ENCODE measurements at places on chromosomes 4 and X.

DNA sequence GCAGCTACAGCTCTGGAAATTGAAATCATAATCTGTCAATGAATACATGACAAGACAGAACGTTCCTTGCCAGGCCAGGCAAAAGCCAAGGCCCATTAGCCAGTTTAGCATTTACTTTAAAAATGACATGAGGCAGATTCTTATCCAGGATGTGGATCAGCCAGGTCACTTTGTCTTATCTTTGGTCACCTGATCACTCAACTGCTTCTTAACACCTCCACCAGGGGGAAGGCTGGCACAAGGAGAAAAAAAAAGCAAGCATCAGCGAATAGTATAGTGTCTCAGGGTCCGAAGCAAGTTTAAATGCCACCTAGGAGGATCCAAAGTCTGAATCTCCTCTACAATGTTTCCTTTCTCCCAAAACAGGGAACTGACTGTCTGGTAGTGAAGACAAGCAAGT lies 18.8 kb downstream of the ATP1B4 start:
- no peak for DNase-seq

- DNase-seq, result no peak
Measured at GRCh38 chr4:45795135-45795534, 328.7 kb downstream of the GABRG1 start.

GRCh38 chr4:6868386-6868785 lies 41.2 kb upstream of the TBC1D14 start:
- DNase-seq, result no peak

DNA sequence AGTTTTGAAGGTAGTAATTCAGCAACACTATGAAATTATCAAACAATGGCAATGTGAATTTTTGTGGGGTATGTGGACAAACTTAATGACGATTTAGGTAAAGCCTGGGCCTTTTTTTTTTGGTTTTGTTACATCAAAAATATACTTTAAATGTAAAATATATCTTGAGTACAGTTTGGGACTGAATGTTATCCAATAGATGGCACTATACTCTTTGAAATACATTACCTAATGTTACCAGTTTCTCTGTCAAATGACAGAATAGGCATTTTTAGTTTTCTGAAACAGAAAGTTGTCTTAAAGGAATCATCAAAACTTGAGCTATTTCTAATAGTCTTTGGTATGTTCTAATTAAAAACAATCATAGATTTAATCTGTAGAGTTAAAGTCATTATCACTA lies 1651.9 kb downstream of the C4orf33 start:
- no peak for DNase-seq

GRCh38 chr4:87321888-87322287 lies 794 bp downstream of the HSD17B13 start:
- no peak for DNase-seq

- DNase-seq, result no peak
Measured at GRCh38 chr4:161359491-161359890, 804.3 kb downstream of the FSTL5 start.

DNA sequence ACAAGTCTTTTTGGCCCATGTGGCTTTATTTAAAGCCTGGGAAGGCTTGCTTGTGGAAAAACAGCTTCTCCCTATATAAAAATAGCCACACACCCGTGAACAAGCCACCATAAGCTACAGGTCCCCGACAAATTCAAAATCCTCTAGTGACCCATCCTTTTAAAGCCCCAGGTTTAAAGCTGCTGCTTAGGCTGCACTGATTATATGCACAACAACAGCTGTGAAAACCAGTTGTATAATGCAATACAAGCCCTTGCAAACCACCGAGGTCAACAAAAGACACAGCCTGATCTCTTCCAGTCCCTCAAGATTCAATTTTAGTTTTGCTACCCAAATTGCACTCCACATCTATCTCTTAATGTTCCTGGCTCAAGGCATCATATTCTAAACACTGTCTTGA lies 186.0 kb upstream of the WDFY3 start:
- no peak for DNase-seq

DNA sequence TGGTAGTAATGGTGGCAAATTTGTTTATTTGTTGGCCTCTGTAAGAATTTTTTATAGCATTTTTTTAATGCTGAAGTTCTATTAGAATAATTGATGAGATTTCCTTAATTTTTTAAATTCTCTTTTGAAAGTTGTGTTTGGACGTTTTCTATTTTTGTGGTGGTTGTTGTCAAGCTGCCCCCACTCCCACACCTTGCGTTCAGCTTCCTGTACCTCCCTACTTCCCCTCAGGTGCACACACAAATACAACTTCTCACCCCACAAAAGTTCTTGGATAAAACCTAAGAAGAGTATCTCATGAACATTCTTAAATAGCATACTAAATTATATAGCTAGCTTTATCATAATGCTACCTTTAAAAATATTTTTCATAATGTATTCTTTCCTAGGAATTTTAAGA lies 38.7 kb downstream of the EXOC1 start:
- no peak for DNase-seq

DNA sequence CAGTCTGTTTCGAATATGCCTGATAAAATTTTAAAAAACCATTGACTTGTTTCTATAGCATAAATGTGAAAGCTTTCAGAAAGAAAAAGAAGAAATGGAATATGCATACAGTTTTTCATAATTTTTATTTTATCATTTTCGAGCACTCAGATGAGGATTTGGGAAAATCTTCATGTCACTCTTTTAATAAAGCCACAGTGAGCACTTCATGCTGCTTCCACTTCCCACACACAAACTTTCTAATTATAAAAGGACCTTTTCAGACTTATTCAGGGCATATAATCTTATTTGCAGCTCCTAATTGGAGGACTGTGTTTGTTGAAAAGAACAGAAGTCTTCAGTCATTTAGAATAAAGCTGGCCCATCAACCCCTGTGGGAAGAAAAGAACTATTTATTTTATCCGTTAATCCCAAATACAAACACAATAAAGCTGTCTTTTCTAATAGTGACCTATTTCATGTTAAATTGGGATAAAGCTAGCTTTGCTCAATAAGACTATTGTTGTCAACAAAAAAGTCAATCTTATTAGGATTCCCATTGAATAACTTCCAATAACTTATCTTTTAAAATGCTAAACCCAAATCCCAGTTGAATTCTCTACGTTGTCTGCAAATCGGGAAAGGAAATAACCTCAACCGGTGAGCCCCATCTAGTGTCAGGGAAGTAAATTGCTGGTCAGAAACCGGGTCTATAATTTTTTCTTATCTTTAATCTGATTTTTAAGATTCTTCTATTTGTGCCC lies 211.5 kb downstream of the PDGFRA start:
- DNase-seq, result no peak

DNA sequence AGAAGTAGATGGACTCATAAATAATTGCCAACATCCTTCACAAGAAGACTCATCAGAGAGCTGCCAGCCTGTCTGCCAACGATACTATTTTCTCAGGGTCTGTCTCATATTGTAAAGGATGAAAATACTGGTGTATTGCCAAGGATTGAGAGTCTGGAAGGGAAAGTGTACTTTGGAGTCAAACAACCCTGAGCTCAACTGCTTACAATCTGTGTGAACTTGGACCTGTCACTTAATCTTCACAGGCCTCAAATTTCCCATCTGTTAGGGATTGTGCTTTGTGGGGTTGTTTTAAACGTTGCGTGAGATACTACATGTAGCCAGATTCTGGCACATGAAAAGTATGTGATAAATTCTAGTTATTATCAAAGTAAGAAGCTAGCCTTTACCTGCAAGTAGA lies 169.1 kb downstream of the LHFPL1 start:
- DNase-seq, result no peak

- no peak for DNase-seq
Measured at GRCh38 chrX:133676344-133677122, 261.2 kb upstream of the GPC4 start.

- DNase-seq, result no peak
Measured at GRCh38 chr4:81806485-81806884, 334.8 kb upstream of the RASGEF1B start.

DNA sequence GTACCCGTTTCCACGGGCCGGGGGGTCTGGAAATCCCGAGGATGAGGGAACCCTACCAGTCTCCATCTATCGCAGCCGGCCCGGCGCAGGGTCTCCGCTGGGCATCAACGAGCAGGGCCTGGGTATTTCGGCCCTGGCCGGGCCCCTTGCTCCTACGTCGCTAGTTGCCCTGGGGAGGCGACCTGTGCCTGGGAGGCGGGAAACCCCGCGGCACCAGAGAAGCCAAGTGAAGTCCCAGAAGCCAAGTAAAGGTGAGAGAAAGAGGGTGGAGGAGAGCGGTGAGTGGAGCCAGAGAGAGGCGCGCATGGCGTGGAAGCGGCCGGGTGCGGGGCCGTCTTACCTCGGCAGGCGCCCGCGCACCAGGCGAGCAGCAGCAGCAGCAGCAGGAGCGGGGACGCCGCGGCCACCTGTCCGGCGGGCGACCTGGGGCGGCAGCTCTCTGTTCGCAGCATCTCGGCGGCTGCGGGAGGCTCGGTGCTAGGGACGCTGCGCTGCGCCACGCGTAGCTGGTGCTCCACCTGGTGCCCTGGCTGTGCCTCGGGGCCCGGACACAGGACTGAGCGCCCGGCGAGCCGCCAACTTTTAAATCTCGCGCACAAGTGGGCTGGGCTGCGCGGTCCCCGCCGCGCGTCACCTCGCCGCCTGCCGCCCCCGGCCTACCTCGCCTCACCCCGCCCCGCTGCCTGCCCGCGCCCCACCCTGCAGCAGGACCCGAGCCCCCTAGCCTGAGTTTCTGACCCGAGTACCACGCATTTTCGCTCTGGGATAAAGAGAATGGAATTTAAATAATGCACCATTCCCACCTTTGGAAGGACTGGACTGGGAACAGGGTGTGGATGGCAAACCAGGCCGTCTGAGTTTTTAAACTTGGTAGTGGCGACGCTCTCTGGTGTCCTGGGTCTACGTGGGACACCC lies at the start of gene NMU:
TSS of gene NMU (minus strand) at position 558 of the 915 bp plus-strand sequence. CDS start at position 452, 106 bp downstream.
- DNase-seq, result peak; percentile 5

- no peak for DNase-seq
Measured at GRCh38 chrX:20857746-20858145, 516.5 kb upstream of the CNKSR2 start.

DNA sequence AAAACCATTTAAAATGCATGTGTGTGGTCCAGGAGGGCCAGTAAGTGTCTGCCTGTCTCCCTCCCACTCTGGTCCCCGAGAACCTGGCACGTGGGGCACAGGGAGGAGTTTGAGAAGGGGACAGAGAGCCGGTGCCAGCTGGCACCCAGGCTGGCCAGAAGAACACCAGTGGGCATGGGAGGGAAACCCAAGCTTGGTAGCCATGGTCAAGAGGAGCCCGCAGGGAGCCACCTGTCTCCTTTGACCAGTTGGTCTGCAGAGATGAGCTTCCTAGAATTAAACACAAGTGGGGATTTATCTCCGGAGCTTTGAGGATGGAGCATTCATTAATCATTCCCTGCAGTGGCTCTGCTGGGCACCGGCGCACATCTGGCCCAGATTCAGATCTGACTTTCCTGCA lies 41.6 kb downstream of the HMX1 start:
- no peak for DNase-seq

DNA sequence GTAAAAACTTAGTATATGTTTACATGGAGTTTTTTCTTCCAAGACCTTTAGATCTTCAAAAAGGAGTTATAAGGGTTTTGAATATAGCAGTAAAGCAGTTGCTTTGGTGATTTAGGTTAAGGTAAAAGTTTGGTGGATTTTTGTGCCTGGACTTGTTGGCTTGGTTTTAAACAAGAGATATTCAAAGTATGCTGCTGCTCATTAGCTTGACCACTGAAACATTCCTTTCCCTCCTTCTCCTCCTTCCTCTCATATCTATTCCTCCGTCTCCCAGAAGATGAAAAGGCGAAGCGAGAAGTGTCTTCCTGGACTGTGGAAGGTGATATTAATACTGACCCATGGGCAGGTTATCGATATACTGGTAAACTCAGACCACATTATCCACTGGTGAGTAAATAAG lies 38.4 kb downstream of the METAP1 start:
- DNase-seq, result no peak

GRCh38 chr4:147755561-147756295 lies 23.8 kb downstream of the ARHGAP10 start:
- DNase-seq, result no peak

- peak; percentile 48 for DNase-seq
Measured at GRCh38 chrX:40651620-40652223, 4.4 kb upstream of the CXorf38 start.

DNA sequence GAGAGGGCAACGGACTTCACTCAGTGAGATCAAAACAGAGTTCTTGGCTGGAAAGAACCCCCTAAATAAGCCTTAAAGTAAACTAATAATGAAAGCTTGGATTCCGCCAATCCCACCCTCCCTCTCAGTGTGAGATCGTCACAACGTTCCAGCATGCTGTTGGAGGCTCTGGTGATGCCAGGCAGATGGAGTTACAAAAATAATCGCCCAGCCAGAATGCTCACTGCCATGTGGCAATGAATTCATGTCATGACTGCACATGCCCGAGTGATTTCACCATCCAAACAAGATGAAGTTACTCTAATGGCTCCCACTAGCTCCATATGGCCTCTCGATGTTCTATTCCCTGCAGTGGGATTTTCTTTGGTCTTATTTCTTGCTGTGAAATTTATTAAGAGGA lies 248.0 kb downstream of the SPATA18 start:
- no peak for DNase-seq

- no peak for DNase-seq
Measured at GRCh38 chr4:108116423-108117168, 52.1 kb downstream of the LEF1 start.

GRCh38 chr4:65600656-65601055 lies 69.6 kb downstream of the EPHA5 start:
- DNase-seq, result no peak

- DNase-seq, result no peak
Measured at GRCh38 chr4:121217351-121217750, 53.2 kb upstream of the TNIP3 start.

DNA sequence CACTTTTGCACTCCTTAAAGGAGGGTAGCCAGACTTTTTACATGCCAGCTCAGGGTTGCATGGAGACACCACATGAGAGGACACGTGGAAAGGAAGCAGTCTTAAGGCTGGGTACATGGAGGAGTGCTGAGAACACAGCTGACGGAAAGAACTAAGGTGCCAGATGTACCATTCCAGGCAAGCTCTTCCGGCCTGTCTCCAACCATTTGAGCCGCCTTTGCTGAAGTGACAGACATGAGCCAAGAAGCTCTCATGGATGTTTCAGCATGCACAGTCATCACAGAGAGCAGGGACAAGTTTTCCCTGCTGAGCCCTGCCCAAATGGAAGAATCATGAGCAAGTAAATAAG lies 83.4 kb upstream of the BMP2K start:
- DNase-seq, result no peak

DNA sequence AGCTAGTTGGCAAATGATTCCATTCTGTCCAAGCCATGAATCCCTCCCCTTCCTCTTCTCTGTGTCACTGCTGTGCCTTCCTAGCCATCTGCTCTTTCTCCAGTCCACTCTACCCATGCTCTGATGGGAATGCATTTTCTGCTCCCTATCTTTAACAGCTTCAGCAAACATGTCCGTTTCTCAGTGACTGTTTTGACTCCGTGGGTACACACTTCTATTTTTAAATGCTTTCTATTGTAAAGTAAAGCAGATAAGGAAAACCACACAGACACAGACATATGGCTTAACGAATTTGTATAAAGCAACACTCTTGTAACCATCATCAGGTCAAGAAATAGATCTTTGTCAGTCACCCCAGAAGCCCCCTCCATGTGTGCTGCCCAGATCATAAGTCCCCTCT lies 72.4 kb upstream of the KLHL13 start:
- no peak for DNase-seq

All from stimulated activated CD4-positive, alpha-beta T cell treated with anti-CD3 and anti-CD28 coated beads, Interleukin-1b, Interleukin-23, amount 100 ng/mL, for 4 hours (primary cell).